ENCODE measurements at places on chromosomes 1 and 21.

DNA sequence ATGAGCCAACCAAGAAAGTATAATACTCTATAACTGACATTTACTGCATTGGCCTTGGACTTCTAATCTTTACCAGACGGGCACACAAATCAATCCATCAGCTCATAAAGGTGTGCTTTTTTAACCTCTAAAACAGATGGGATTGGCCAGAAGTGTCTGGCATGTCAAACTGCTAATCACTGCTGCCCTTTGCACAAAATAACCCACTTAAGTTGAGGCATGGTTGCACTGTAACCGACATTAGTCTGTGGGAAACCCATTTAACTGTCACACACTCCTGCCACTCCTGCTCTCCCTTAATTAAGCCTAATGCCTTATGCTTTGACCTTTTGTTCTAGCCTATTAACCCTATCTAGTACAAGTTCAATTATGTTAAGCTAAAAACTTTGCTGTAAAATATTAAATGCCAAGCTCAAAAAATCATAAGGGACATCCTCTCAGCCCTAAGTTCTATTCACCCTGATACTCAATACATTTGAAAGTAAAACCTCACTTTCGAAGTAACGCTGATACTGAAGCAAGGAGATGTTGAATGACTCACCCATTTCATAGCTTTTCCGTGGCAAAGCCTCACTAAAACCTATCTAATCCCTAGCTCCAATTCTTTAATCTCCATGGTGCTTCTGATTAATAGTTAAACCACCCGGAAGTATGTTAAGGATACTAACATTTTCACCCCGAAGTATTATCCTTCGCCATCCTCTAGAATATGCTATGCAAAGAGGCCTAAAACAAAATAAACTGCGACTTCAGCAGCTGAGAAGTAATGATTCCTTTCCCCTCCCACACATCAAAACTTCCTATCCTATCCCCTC lies 12.9 kb downstream of the NRIP1 start:
- no peak for DNase-seq

DNA sequence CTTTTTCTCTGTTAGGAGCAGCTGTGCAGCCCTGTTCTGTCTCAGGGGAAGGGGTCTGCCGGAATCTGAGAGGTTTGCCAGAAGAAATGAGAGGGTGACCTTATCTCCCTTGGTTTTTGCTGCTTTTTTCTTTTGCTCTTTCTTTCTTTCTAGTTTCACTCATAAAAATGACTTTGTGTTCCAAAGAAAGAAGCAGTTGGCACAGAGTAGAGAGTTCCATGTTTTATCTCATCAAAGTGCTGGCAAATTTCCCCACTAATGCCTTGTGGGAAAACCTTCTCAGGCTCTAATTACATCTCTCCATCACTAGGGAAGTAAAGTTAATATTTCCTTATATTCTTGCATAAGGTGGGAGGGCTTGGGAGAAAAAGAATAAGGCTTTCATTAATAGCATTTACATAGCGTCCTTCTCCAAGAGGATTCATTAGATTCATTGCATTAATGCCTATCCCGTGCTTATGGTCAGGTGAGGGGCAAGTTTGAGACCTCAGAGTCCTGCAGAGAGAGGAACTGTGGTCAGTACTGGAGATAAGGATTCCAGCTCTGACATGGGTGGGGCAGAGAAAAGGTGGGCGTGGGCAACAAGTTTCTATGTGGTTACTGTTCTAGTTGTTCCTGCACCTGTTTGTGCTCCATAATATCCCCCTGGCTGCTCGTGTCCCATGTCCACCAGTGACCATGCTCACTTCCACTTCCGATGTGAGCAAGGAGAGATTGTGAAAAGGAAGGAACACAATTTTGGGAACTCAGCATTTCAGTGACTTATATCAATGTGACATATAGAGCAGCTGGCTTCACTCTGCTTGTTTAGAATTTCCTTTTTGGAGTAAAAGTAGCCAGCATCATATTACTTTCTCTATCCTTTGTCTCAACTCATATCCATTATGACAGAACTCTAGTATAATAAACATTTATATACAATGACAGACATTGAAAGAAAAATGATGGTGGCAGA lies 79.5 kb downstream of the DISC1 start:
- no peak for DNase-seq

DNA sequence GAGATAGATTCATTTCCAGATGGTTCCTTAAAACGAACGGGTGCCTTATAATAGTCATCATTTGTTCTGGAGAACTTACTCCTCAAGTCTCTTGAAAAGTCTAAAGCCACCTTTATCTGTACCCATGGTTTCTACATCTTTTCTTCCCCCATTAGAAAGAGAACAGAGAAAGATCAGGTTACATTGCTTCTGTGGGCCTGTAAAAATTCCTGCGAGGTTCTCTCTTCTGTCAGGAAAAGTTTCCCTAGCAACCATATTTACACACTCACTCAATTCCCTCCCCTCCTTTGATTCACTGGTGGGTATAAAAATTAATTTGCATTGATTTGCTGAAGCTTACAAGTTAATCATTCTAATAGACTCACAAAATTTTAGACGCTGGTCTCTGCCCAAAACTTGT lies 6.7 kb downstream of the PHC2 start:
- no peak for DNase-seq

DNA sequence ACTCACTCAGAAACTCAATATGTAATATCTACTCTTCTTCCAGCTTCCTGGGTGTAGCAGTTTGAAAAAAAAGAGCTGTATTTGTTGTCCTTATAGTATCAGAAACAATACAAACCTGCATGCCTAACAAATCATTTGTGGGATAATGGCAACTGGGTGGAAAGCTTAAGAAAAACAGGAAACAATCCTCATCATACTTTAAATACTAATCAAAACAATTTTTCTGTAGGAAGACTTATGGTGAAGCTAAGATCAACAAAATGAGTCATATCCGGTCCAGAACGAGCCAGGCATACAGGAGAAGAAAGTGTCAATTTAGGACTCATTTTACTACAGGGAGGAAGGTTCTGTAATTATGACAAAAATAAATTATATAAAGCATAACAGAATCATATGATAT lies 181.8 kb upstream of the ADGRL4 start:
- DNase-seq: peak; percentile 24

DNA sequence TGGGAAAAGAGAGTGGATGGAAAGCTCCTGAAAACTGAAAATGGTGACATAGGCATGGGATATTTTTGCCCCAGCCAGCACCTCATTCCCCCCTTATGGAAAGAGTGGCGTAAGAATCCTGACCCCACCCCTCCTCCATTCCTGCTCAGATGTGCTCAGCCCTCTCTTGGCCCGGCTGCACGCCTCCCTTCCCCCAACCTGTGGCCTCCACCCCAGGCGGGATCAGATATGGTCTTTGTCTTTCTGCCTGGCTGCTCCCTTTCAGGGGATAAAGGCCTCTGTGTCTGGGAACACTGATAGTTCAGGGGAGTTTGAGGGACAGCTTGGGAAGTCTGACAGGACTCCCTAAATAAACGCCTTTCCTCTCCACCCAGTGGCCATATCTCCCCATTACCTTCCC lies 49.8 kb downstream of the KIRREL1 start:
- no peak for DNase-seq

DNA sequence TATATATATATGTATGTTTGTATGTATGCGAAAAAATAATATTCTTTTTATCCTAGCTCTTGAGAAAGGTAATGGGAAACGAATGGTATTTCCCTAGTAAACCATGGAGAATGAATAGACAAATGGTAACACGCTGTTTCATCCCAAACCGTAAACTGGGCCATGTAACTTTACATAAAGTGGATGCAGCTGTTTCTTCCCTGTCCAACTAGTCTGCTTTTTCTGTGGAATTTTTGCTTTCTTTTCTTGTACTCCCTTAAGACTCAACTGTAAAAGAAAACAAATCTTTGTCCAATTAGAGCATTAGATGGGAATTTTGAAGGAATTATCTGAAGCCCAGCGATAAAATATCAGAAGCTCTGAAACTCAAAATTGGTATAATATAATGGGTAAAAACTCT lies 198.1 kb downstream of the NFIA start:
- DNase-seq: no peak

GRCh38 chr1:58447886-58448285 lies 98.6 kb downstream of the OMA1 start:
- DNase-seq: no peak

GRCh38 chr1:225506727-225507126 lies 78.9 kb upstream of the LBR start:
- no peak for DNase-seq

- DNase-seq: no peak
Observed at GRCh38 chr1:3672231-3672970, 20.1 kb downstream of the TP73 start.

DNA sequence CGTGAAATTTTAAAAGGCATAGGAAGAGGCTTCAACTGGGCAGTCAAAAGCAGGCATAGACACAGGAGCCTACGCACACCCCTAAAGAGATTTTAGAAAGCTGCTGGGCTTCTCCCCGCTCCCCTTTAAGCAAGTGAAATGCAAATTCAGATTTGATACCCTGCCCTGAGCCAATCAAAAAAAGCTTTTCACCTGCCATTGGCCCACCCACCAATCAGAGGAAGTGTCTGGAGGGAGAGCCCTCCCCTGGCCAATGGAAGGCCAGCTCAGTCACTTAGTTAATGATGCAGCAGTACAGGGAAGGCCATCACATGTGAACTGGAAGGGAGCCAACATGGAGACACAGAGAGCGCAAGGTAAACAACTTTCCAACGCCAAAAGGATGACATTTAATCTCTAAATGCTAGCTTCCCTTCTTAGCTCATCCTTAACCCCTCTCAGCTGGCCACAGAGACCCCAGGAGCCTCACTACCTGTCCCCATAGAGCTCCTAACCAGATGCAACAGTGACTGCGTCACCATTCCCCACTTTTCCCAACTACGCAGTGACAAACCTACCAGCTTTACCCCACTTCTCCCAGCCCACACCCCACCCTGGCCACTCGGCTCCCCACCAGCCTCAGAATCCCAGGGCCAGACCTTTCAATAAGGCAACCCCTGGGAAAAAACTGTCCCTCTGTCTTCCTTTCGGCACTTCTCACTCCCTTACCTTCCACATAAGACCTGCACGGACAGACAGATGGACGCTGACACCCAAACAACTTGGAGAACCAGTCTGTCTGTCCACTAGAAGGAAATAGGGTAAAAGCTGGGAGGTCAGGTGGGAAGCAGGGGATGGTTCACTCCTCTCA lies 71.0 kb downstream of the CD46 start:
- no peak for DNase-seq

GRCh38 chr1:235503403-235504121 lies 690 bp downstream of the B3GALNT2 start:
- peak; percentile 35 for DNase-seq

GRCh38 chr1:248807067-248807737 lies 18.5 kb downstream of the SH3BP5L start:
- DNase-seq: no peak

DNA sequence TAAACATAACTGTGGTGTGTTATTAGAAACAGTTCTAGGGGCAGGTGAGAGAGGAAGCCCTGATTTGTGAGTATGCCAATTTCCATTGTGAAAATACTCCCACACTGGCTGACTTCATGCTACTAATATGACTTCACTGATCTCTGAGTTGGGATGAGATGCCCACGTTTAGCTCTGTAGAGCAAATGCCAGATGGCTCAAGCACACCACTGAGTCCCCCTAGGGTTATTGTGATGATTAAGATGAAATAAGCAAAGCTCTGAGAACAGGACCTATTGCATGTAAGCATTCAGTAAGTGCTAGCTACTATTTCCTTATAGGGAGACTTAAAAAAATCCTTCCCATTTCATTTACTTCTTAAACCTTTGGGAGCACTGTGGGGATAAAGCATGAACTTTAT lies 117.6 kb downstream of the CENPF start:
- no peak for DNase-seq

DNA sequence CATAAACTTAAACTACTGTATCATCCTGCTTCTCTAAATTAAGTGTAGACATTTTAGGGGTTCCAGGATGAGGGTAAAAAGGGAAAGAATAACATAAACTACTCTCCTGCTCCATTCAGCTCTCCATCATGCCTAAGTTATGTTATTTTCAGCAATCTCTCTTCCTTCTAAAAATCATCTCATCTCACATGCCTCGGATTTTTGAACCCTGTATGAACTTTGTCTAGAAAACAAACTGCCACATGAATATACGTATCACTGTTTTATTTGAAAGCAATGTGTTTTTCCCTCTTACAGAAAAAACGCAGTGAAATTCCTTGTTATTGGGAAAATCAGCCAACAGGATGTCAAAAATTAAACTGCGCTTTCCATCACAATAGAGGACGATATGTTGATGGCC lies 32.6 kb downstream of the ZBED6 start:
- DNase-seq: no peak

GRCh38 chr1:29690156-29690555 lies 453.8 kb downstream of the PTPRU start:
- DNase-seq: no peak

DNA sequence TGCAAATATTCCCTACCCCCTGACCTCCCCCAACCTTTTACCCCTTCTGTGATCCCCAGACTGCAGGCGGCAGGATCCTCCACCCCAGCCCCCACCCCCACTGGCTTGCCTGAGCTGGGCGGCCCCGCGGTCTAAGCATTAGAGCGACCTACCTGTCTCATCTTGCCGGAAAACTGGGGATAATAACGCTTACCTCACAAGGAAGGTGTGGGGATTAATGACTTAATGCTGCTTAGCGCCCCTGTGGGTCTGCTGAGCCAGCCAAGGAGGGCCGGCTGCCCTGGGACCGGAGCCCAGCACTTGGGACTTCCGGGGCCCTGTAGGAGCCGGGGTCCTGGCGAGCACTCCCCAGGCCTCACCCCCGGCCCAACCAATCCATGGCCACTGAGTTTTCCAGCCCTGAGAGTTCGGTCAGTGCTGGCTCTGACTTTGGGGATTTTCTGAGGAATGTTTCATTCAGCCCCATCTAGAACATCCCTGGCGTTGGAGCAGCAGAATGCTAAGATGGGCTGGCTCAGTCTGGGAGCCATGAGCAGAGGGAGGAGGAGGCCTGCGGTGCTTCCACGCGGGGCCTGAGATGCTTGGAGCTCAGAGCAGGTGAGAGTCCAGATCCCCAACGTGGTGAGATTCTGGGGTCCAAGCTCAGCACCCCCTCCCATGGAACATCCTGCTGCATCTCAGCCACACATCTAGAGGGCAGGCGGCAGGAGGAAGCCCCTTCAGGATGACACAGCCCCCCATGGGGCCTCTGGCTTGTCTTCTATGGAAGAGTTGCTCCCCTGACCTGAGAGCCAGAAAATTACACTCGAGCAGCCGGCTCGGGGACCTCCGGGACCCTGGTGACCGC lies 97.9 kb downstream of the RIPK4 start:
- no peak for DNase-seq

DNA sequence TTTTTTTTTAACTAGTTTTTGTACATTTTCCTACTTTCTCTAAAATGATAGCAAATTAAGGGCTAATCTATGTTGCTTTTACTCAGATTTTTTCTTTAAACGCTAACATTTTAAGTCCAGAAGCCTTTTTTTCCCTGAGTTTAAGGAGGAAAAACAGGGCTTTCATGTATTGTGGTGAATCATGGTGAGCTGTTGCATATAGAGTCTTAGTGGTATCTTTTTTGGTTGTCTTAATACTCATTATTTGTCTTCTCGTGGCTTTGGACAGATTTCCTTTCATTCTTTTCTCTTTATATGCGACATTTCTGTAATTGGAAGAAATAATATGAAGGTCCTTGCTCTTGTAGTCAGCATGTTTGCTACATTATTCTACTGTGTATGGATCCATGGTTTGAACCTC lies 1015.6 kb downstream of the PLA2G4A start:
- DNase-seq: no peak

Data from HS-5 (cell line).